ENCODE measurements at places on chromosomes 5 and 9.

GRCh38 chr5:83077662-83078261, 415 bp downstream of the XRCC4 start:
- no peak for DNase-seq

DNA sequence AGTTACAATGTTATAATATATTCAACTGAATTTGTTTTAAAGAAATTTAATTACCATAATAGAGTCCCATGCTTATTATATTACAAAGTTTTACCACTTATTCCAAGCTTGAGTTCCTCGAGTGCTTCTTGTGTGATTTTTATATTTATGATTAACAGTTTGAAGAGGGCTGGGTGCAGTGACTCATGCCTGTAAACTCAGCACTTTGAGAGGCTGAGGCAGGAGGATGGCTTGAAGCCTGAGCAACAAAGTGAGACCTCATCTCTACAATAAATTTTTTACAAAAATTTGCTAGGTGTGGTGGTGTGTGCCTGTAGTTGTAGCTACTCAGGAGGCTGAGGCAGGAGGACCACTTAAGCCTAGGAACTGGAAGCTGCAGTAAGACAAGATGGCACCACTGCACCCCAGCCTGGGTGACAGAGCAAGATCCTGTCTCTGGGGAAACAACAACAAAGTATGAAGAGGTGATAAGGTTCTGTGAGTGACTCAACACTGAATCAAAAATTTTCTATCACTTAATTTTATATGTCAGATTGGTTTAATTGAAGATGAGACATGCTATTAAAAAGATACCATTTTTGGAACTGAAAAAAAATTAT, 9.2 kb downstream of the POC5 start:
- no peak for DNase-seq

DNA sequence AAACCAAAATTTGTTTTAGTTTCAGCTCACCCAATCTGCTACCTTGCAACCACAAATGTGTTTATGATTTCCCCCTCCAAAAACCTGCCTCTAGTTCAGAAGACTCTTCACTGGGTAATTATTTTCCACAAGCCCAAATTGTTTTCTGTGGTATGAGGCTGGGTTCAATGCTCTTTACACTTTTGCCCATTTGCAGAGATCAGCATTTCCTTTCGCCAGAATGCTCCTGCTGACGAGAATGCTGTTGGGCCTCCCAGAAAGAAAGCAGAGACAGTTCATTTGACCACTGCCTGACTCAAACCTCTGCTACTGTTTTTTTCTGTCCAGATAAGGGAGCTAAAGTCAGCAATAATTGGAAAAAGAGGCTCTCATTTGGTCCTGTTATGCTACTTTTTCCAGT, 427.3 kb downstream of the PDE4D start:
- DNase-seq, result no peak

DNA sequence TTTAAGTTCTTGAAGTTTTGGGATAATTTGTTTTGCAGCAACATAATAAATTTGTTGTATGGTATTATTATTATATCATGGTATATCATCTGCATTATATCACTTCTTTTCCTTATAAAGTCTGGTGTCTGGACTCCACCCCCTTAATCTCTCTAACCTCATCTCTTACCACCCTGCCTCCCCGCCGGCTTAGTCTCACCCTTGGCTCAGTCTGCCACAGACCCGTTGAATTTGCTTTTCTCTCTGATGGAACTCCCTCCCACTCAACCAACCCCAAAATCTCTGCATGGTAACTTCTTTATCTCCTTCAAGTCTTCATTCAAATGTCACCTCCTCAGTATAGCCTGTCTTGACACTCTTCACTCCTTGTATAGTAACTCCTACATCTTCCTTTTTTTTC, 29.6 kb upstream of the MATR3 start:
- no peak for DNase-seq

DNA sequence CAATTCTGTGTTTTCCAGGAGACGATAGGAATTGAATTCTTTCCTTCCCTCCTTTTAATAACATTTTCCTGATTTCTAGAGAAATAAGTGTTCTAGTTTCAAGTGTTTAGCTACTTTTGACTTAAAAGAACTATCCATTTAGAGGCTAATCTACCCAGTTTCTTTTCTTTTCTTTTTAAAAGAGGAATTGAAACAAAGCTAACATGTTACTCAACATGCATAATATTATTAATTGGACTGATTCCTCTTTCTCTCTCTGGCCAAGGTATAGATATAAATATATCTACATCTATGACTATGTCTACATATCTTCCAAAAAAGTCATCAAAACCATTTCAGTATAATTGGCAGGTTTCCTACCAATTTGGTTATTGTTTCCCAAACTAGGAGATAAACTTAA, 309.8 kb downstream of the TRPM3 start:
- no peak for DNase-seq

All from GM19239 (cell line).